Smooth muscle cell of the coronary artery (primary cell): ENCODE measurements at places on chromosomes 6 and 20. TPM values are rescaled to one million over a fixed set of nuclear protein-coding genes. Genes with fewer than 3 reads are reported as not detected.

Gene WDR46
- 112 and 115 TPM in 2 replicates for total RNA-seq

Gene PPP2R5D
- 29.6 and 36.7 TPM in 2 replicates for total RNA-seq

Gene BFSP1
- 0.35 and 2.5 TPM in 2 replicates for total RNA-seq

Gene HLA-DPA1
- 9.7 TPM in 1 of 2 replicates, not detected in the other for total RNA-seq

Gene SIRPB2
- not detected in 2 replicates for total RNA-seq

Gene RIPPLY2
- under 0.01 TPM in 1 of 2 replicates, not detected in the other for total RNA-seq

Gene BTNL2
- 0.12 TPM in 1 of 2 replicates, not detected in the other for total RNA-seq

Gene BMP7
- total RNA-seq = under 0.01 TPM in 1 of 2 replicates, not detected in the other
